OCI-LY7 (cell line): ENCODE measurements at places on chromosomes 5 and 9. TPM values are rescaled to one million over a fixed set of nuclear protein-coding genes. Genes with fewer than 3 reads are reported as not detected.

UNC13B gene
- total RNA-seq = 5.8 and 6.6 TPM in 2 replicates

REXO4 gene
- total RNA-seq = 40.6 and 45.5 TPM in 2 replicates

- no peak for DNase-seq
Measured at GRCh38 chr5:95439801-95440493, 48.8 kb downstream of the FAM81B start.

- no peak for DNase-seq
Measured at GRCh38 chr5:89281766-89282553, 399.0 kb upstream of the MEF2C start.

GRCh38 chr9:83367326-83367725 lies 170.9 kb downstream of the FRMD3 start:
- no peak for DNase-seq

GRCh38 chr9:133351526-133351907 lies 3.5 kb downstream of the RPL7A start:
- DNase-seq = no peak

GRCh38 chr9:124632077-124632621 lies 125.0 kb upstream of the NR5A1 start:
- DNase-seq = no peak

DNA sequence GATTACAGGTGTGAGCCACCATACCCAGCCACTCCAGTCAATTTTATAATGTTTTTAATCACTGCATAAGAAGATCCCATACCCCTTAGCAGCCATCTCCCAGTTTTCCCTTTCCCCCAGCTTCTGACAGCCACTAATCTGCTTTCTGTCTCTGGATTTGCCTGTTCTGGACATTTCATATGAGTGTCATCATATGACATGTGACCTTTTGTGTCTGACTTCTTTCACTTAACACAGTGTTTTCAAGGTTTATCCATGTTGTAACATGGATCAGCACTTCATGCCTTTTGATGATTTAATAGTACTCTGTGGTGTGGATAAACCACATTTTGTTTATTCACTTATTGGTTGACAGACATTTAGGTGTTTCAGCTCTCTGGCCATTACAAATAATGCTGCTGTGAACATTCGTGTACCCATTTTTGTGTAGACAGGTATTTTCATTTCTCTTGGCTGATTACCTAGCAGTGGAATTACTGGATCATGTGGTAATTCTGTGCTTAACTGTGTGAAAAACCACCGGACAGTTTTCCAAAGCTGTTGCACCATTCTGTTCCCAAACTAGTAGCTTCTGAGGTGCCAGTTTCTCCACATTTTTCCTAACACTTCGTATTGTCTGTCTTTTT lies 8.6 kb downstream of the SUSD3 start:
- no peak for DNase-seq

- no peak for DNase-seq
Measured at GRCh38 chr9:84325347-84325973, 15.1 kb downstream of the SLC28A3 start.
